Forelimb muscle (tissue), 1 donor: ENCODE measurements at places on chromosomes 2 and 18. TPM values are rescaled to one million over a fixed set of nuclear protein-coding genes. Genes with fewer than 3 reads are reported as not detected.

GRCh38 chr2:28068088-28068487 lies 177.6 kb downstream of the BABAM2 start:
- no peak for DNase-seq

- no peak for DNase-seq
These were observed 46.2 kb upstream of the B3GNT2 start for GRCh38 chr2:62149708-62150107.

GRCh38 chr2:17805717-17806363 lies 10.4 kb upstream of the MSGN1 start:
- no peak for DNase-seq

GRCh38 chr18:38368886-38369285 lies 803.3 kb upstream of the CELF4 start:
- no peak for DNase-seq

GRCh38 chr18:25042641-25043051 lies 309.3 kb downstream of the ZNF521 start:
- no peak for DNase-seq

KIF3C gene
- polyA plus RNA-seq, result 8.3 TPM

- DNase-seq, result no peak
These were observed 206.5 kb upstream of the ITGA4 start for GRCh38 chr2:181250691-181251090.

DNA sequence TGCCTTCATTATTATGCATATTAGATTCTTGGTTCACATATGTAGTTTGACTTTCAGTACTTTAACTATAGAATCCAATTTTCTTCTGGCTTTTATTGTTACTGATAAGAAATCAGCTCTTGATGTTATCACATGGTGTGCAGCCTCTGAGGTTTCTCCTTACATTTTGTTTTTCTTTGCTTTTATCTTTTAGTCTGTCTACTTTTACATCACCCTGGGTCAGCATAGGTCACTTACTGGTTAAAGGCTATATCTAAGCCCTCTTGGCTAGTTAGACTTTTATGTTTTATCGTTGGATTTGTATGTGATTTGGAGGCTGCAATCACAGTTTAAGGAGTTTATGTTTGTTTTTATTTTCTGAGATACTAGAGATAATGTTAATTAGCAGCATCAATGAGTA lies 187.2 kb upstream of the NOL4 start:
- DNase-seq, result no peak

STARD6 gene
- polyA plus RNA-seq, result not detected

DNA sequence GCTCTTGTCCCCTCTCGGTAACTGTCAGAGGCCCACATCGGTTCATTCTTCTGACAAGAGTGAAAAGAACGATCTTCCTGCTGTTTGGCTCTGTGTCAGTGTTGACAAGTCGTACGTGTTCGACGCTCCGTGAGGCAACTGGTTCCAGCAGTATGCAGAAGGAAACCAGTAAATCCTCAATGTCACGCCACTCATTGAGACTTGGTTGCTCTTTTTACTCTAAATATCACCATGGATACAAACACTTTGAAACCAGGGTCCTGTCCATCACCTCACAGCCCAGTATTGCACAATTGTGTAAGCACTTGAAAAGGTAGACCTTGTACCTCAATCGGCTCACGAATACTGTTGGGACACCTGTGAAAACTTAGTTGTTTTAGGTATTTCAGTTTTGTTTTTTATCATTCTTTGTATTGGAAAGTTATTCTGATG lies 136.4 kb downstream of the ZNF407 start:
- DNase-seq, result no peak

DNA sequence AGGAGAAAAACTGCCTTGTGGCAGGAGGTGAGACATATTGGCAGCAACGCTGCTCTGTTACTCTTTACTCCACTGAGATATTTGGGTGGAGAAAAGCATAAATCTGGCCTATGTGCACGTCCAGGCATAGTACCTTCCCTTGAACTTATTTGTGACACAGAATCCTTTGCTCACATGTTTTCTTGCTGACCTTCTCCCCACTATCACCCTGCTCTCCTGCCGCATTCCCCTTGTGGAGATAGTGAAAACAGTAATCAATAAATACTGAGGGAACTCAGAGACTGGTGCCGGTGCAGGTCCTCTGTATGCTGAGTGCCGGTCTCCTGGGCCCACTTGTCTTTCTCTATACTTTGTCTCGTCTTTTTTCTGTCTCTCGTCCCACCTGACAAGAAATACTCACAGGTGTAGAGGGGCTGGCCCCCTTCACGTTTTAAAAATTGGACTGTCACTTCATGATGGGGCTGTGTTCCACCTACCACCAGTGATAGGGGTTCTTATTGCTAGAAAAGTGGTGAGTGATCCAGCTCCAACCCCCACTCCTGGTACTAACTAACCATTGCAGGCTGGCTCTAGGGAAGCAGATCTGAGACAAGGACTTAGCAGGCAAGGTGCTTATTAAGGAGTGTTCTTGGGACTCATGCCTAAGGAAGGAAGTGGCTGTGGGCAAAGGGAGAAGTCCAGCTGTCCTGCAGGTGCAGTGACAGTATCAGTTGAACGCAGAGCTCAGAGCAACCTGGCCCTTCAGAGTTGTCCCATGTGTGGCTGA lies 51.7 kb downstream of the LONRF2 start:
- DNase-seq, result no peak

DNA sequence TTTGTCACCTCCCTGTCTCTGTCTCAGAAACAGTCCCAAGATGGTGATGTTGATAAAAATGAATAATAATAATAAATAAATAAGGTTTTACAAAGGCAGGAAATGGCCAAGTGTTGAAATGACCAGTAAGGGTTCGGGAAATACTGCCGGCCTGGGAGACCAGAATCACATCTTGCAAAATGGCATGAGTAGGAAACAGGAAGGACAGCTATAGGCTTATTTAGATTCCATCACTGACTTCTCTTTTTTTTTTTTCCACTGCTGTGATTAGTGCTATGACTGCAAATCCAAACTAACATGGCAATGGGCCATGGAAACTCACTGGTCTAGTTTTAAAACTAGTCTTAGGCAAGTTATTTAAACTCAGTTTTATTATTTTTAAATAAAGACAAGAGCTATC lies 60.6 kb downstream of the SCN1A start:
- DNase-seq, result no peak

C2orf15 gene
- polyA plus RNA-seq, result 0.37 TPM

HAAO gene
- 19.7 TPM for polyA plus RNA-seq

- no peak for DNase-seq
These were observed 34.0 kb downstream of the NAPG start for GRCh38 chr18:10559553-10560451.

DNA sequence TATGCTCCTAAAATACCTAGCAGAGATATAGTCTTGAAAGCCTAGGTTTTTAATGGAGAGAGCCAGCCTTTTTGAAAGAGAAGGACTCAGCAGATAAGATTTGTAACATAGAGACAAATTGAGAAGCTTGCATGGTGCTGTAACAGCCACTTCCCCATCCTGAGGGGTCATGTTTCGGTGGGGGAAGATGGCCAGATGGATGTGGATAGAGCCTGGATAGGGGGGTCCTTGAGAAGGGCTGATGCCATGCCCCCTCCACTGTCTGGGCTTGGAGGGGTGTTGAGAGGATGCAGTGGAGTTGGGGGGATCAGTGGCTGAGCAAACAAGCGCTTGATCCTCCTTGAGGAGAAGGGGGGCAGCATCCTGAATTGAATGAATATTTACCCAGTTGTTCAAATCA lies 178.0 kb upstream of the HS6ST1 start:
- no peak for DNase-seq

TFPI gene
- polyA plus RNA-seq, result 38.2 TPM

DNA sequence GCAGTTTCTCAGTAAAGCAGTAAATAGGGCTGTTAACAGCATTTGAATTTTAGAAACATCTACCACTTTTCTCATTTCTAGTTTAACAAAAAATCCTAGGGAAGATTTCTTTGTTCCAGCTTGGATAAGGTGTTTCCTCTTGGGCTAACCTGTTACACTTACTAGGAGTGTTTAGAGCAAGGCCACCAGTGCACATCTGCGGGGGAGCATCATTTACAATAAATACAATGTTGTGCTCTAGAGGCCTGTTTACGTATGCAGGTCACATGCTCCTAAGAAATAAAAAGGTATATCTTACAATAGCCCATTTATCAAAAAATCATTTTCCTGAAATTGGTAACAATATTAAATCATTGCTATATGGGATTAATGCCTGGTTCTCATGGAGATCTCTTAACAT lies 8.1 kb downstream of the ZNF638 start:
- no peak for DNase-seq

- DNase-seq, result no peak
These were observed 14.9 kb downstream of the ESPNL start for GRCh38 chr2:238114851-238115660.

FEV gene
- polyA plus RNA-seq, result not detected

DNA sequence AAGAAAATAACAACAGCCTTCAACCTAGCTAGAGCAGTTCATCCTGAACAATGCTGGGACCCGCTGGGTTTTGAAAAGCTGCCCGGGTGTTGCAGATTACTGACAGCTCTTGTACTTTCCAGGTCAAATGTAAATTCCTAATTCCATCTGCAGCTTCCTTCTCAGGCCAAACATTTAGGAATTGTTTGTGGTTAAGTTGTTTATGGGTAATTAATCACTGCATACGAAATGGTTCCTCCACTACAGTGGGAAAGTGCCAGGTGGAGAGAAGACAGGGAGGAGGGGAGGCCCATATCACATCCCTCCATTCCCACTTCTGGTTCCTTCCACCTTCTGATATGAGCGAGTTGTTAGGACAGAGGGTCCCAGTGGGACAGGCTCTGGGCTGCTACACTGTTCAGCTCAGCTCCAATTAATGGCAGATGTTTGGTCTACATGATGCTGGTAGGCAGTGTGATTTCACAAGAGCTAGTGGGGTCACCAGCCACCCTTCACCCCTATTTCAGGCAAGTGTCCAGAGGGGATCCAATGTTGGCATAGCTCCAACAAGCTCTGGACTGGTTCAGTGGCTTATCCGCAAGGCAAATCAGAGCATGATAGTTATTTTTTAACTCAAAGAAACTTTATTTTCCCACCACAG lies 112.9 kb upstream of the ACAA2 start:
- no peak for DNase-seq

APCDD1 gene
- 11.3 TPM for polyA plus RNA-seq
